ENCODE measurements at places on chromosomes 5 and 9.
A peak's percentile ranks its signal among the peaks of the same experiment; 100 is the strongest.

DNA sequence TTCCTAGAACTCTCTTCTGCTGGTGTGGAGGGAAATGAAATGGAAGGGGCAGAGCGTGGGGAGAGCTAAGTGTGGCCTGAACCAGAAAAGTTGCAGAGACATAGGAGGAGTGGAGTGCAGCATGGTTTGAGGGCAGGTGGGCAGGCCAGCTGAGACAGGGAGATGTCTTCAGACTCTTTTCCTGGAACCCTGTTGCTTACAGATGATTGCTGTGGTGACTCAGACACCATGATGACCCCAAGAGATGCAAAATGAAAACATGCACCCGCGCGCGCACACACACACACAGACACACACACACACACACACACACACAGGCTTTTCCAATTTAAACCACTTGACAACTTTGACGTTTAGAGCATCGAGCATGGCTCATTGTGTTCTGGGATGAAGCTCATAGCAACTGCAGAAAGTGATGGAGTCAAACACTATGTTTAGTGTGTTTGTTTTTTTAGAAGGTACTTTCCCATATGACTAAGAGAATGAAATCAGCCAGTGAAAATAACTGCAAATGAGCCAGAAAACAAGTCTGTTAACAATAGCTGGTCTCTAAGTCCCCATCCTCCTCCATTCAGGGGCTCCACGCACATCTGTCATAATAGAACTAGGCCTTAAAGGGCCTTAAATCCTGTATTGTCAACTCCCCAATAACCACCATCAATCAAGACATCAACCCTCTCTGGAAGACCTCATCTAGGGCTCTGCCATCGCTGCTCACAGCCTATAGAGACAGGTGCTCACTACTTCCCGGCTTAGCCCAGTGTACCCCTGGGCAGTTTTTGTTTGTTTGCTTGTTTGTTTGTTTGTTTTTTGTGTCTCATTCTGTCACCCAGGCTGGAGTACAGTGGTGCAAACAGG is 9.6 kb downstream of the TMOD1 start:
- no peak for DNase-seq

DNA sequence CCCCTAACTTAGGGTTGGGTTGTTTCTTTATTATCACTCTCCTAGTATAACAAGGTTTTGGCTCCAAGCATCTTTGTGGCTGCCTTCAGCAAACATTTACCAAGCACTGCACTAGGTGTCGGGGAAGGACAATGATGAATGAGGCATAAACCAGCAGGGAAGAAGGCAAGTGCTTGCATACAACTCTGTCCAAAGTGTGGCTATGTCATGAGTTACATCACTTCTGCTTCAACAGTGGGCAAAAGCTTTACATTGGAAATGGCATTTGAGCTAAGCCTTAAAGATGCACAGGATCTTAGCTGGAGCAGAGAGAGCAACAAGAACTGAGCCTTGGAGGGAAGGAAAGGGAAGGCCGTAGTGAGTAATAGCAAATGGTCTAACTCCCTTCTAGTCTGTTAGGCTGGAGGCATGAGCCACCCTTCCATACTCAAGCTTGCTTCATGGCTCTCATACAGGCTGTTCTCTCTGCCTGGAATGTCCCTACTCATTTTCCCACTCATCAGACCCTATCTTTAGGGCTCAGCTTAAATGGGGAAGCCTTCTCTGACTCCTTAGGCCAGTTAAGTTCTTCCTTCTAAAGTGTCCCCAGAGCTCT is 121.8 kb downstream of the SEMA6A start:
- no peak for DNase-seq

- no peak for DNase-seq
Observed at GRCh38 chr9:136786451-136786850, 4.7 kb upstream of the TMEM141 start.

DNA sequence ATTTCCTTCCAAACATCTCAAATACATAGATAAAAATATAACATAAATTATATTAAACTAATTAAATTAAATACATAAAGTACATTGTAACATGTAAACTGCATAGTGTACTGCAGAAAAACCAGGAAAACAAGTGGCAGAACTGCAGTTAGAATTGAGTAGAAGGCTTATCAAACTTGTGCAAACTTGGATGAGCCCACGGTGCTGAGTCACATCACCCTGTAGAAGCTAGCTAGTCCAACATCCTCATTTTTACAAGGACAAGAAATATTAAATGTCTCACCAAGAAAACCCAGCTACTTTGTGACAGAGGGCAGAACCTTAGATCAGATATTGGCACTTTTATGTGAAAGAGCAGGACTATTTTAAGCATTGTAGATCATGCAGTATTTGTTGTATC is 807.9 kb upstream of the NUDT12 start:
- no peak for DNase-seq

GRCh38 chr5:59001154-59001553 is 418.3 kb downstream of the RAB3C start:
- no peak for DNase-seq

DNA sequence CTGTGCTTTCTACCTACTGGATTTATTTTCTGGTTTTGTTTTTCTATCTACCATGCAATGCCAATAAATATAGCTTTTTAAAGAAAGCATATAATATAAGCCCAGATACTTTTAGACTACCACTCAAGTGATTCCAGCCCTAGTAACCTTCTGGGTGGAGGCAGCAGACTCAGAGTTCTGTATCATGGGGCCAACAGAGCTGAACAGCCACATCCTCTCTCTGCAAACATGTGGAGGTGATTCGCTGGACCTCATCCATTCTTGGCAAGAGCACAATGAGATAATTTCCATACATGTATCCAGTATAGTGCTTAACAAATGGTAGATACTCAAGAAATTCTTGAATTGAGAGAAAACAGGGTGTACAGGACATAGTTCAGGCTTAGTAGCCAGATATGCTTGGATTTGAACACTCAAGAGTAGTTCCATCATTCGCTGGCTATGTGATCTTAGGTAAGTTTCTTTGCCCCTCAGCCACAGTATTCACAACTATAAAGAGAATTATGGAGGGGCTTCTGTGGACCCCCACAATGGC is 124.5 kb downstream of the ASTN2 start:
- DNase-seq = no peak

DNA sequence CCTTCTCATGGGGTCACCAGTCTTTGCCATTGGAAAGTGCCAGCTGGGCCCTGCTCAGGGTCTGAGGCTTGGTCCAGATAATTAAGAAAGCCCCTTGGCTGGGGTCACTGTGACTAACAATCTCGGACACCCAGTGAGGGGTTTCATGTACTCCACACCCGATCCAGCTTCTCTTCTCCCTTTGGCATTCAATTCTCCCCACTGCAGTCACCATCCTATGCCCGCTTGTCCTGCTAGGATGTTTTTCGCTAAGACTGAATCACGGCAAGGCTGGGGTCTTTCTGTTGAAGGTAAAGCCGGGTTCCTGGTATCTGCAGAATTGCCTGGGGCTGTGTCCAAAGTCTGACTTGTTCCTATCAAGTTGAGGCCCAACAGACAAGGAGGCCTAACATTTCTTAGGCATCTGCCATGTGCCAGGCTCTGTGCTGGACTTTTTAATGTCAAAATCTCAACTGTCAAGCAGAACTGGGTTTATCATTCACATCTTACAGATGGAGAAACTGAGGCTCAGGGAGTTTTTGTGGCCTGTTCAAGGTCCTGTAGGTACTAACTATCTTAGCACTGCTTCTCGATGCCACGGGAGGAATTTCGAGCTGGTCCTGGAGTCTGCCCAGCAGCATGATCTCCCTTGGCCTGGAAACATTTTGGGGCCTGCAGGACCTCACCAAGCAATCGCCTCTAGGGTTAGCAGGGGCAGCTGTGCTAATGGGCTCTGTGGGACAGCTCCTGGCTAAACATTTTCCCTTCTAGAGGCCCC is 142.0 kb upstream of the ALDH1B1 start:
- DNase-seq = no peak

GRCh38 chr5:38193015-38193581 is 65.3 kb upstream of the EGFLAM start:
- DNase-seq = peak; percentile 78

GRCh38 chr5:61505281-61505680 is 173.2 kb downstream of the ZSWIM6 start:
- no peak for DNase-seq

GRCh38 chr9:97930972-97931371 is 7.0 kb downstream of the HEMGN start:
- DNase-seq = no peak

GRCh38 chr5:43514025-43514424 is 923 bp downstream of the C5orf34 start:
- no peak for DNase-seq

DNA sequence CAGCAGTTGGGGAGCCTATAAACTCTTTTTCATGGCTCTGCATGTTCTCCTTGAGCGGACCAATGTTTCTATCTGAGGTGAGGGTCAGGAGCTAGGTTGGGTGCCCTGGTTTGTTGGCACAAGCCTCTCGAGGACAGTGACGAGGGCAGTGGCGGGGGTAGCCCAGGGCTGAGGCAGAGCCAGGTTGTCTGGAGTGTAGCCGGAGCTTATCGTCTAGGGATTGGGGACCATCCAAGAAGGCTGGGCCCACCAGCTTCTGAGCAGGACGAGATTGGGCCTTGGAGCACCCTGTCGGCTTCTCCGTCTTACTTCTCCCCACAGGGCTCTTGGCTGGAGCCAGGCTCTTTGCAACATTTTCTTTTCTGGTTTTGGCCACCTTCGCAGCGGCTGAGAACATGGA is 13.2 kb upstream of the CCL21 start:
- no peak for DNase-seq

DNA sequence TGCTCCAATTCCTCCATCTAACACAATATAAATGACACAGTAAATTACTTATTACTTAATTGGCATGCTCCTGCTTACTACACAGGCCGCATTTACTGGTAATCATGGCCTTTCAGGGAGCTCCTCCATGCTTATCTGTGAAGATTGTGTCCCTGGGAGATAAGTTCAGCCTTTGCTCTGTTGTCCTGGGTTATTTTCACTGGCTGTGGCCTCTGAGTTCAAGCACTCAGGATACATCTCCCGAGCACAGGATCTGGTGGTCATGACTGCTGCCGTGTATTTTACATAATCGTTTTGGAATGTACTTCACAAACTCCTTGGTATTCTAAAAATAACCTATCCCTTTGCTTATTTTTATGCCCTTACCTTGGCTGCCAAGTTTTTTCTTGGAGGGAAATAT is 215.7 kb downstream of the ICE1 start:
- peak; percentile 39 for DNase-seq

- DNase-seq = no peak
Observed at GRCh38 chr5:94389515-94389899, 228.9 kb downstream of the KIAA0825 start.

DNA sequence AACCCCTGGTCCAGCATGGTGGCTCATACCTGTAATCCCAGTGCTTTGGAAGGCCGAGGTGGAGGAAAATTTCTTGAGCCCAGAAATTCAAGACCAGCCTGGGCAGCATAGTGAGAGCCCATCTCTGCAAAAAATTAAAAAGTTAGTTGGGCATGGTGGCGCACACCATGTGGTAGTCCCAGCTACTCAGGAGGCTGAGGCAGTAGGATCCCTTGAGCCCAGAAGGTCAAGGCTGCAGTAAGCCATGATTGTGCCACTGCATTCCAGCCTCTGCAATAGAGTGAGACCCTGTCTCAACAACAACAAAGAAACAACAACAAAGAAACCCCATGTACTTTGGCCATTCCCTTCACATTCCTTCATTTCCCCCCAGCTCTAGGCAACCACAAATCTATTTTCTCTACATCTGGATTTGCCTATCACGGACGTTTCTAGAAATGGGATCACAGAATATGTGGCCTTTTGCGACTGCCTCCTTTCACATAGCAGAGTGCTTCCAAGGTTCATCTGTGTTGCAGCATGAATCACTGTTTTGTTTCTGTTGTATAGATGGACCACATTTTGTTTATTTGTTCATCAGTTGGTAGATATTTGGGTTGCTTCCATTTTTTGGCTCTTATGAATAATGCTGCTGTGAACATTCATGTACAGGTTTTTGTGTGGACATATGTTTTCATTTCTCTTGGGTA is 17.9 kb downstream of the MIGA2 start:
- DNase-seq = no peak

GRCh38 chr9:92706218-92706940 is 36.4 kb upstream of the IPPK start:
- DNase-seq = peak; percentile 68

DNA sequence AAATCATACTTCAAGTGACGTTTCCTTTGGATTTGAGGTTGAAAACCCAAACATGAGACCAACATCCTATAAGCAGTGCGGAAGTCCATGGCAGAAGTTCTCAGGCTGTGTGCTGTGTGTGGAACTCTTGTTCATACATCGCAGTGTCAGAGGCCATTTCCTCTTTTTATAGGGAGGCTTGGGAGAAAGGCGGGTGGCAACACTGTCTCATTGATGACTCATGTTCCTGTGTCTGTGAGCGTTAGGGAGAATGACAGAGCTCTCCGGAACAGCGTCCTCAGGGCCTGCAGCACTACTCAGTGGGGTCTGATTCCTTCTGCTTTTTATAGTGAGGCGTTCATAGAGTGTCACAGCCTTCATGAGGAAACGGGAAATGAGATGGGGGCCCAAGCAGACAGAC is 98.8 kb upstream of the BASP1 start:
- peak; percentile 36 for DNase-seq

DNA sequence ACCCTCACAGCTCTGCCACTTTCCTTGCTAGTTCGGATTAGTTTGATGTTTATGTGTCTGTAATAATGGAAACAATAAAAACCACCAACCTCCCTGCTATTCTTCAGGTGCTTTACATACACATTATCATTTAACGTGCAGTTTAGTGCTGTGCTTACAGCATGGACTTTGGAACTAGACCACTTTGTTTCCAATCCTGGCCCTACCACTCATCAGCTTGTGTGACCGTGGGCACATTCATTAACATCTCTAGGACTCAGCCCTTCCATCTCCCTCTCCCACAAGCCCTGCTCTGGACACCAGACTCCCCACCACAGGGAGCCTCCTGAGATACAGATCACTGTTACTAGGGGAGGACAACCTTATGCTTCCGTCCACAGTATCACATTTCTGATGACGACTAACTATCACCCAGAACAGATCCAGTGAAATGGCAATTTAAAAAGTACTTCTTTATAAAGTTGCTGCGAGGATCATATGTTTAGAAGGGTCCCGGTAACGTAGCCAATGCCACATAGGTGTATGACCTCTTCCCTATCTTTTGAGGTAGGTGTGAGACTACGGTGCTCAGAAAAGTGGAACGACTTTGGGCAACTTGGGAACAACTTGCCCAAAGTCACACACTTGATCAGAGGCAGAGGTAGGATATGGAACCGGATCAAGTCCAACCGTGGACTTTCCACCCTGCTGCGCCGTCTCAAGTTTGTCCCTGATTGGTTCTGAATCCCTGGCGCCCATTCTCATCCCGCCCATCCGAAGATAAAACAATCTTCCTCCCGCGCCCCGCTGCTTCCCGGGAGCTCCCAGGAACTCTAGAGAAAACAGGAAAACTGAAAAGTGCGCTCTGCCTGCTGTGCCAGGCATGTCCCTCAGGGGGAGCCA is 132.4 kb upstream of the NIPBL start:
- DNase-seq = no peak

- no peak for DNase-seq
Observed at GRCh38 chr5:176648474-176649194, 1.4 kb downstream of the TSPAN17 start.

- DNase-seq = peak; percentile 8
Observed at GRCh38 chr5:63655043-63655442, 307.2 kb downstream of the HTR1A start.

- no peak for DNase-seq
Observed at GRCh38 chr5:37604290-37604689, 225.2 kb downstream of the WDR70 start.

GRCh38 chr9:116051528-116051927 is 102.1 kb upstream of the PAPPA start:
- no peak for DNase-seq
